Activated CD4-positive, alpha-beta T cell treated with anti-CD3 and anti-CD28 coated beads, Interleukin-2, amount 50 U/mL, for 24 hours (primary cell): ENCODE measurements at places on chromosomes 7 and 10.

GRCh38 chr10:42551582-42552187 lies 86.7 kb downstream of the ZNF33B start:
- DNase-seq, result no peak

DNA sequence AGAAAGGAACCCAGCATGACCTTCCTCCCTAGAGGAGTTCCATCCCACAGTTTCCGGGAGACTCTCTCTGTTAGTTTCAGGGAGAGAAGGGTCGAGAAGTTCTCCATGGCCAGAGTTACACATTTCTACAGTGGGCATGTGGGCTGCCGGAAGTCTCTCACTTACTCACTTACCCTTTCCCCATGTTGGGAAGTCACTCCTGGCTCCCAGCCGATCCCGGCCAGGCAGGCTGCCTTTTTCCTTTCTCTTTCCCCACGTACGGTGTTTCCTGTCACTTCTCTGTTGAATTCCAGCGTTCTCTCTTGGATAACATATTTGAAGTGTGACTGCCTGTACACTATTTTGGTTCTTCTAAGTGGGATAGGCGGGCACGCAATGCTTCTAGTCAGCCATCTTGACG lies 3.5 kb downstream of the TEX36 start:
- DNase-seq, result no peak

DNA sequence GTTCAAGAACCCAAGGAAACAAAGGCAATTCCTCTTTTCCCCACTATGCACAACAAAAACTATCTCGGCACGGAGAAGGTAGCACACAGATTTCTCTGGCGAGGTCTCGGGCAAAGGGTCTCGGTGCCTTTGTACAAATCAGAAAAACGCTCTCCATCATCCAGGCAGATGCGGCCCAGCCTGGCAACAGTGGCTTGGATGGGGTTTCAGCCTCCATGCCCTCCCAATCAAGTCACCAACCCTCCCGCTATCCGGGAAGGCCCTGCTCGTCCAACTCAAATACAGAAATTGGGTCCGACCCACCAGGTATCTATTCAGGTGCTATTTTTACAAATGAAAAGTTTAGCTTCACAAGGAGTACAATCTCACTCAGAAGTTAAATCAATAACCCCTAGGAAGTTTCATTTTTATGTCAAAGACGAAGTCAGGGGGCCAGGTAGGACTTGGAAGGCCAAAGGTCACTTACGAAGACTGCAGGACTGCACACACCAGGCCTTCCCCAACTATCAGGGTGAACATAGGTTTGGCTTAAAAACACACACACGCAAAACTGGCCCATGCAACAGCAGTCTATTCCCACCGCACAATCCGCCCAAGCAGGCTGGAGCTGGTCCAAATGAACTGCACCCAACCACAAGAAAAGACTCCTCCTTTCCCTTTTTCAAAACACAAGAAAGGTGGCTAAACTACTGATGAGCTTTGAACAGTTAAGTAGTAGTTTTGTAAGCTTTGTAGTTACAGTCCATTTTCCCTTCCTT lies 43.0 kb downstream of the GNA12 start:
- DNase-seq, result no peak

- DNase-seq, result no peak
Measured at GRCh38 chr10:23314835-23315239, 29.8 kb downstream of the C10orf67 start.

DNA sequence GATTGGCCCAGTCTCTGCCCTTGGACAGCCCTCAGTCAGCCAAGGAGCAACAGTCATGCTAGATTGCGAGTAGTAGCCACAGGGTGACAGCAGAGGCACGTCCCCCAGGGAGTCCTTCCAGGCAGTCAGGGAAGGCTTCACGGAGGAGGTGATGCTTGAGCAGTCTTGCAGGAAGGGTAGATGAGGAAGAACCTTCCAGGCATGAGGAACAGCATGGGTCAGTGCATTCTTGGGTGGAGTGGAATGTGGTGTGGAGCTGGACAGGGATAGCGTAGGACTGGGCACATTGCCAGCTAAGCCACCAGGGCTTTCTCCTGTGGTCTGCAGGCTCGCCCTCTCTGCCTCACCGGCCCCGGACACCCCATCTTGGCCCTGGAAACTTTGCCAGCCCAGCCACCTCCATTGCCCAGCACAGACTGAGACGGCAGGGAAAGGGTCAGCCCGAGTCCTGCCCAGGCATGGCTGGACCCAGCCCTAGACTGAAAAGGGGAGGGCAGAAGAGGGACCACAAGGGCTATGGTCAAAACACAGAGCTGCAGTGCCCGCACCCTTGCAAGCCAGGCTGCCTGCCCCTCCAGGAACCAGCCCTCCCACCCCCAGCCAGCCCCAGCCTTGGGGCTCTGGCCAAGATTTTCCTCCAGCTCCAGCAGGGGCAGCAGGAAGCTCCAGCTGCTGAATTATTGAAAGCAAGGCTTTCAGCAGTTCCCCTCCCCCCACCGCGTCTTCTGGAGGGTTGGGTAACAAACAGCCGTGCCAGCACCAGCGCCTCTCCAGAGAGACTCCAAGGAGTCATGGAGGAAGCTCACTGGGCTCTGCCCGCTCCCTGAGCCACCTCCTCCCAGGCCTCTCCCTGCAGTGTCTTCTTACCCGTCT lies 18.7 kb downstream of the SRRM3 start:
- DNase-seq, result no peak

GRCh38 chr7:150901160-150902035 lies 49.1 kb downstream of the AOC1 start:
- no peak for DNase-seq

GRCh38 chr10:113987805-113988204 lies 55.9 kb upstream of the ADRB1 start:
- no peak for DNase-seq

DNA sequence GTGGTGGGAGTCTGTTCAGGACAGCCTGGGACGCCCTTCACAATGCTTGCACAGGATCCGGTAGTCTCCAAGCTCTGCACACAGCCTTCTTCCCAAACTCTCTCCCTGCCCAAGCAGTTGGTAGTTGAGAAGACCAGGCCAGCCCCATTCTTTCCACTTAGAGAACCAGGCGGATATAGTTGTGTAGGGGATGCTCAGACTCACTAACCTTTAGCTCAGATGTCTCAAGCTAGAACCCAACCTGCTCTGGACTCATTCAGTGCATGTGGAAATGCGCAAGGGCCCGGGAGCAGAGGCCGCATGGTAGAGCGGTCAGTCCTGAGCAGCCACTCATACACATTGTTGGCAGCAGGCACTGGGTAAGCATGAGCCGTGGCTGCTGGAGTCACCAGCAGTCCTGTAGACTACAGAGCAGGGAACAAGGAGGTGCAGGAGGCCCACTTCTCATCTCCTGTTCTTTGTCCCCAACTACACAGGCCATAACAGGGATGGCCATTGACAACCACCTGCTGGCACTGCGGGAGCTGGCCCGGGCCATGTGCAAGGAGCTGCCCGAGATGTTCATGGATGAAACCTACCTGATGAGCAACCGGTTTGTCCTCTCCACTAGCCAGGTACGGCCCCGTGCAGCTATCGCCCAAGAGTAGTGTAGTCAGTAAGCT lies 17.2 kb upstream of the C10orf53 start:
- no peak for DNase-seq

- no peak for DNase-seq
Measured at GRCh38 chr7:89247207-89247606, 451.7 kb upstream of the TEX47 start.
